Suprapubic skin (tissue), 4 donors: ENCODE measurements at places on chromosomes 7 and 10. TPM values are rescaled to one million over a fixed set of nuclear protein-coding genes. Genes with fewer than 3 reads are reported as not detected.
A peak's percentile ranks its signal among the peaks of the same experiment; 100 is the strongest.

GRCh38 chr10:86368046-86368445 lies 1.5 kb upstream of the GRID1 start:
- DNase-seq: peak; percentile 60

DNA sequence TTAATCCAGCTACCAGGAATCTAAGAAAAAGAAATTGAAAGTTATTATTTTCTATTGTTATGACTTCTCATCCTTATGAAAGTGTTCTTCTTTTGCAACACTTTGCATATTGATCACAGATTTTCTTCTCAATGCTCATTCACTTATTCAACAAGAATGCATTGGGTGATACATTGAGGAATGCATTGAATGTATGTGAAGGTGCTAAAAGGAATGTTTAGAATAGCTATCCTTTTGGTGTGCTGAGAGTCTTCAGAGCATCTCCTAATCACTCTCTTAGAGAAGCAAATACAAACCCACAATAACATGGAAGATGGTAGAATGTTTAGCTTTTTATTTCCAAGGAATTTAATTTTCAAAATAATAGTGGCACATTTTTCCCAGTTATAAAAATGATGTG lies 122.1 kb upstream of the KMT2E start:
- DNase-seq: no peak

DNA sequence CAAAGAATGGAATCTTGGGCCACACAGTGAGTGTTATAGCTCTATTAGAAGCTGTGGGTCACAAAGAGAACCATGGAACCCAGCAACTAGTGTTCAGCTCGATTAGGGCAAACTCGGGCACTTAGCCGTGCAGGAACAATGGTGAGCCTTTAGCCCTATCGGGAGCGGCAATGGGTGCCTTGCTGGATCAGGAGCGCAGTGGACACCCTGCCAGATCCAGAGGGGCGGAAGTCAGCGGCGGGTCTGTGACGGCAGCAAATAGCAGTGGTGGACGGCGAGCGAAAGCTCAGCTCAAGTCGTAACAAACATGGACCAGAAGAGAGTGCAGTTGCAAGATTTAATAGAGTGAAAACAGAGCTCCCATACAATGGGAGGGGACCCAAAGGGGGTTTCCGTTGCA lies 43.9 kb upstream of the NRG3 start:
- DNase-seq: no peak

DNA sequence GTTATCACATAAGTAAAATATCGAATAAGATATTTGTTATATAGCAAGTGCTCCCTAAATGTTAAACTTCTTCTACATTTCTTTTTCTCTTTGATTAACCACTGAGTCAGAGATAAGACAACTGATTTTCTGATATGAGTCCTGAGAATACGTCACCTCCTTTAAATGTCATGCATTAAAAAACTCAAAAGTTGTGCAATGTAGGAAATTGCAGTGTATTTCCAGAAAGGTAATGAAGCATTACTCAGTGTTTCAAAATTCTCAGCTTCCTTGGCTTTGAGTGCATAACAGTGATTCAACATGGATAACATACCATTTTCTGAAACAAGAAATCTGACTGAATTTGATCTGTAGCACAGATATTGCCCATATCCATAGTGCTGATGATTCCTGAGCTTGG lies 155.8 kb downstream of the BMPER start:
- no peak for DNase-seq

- no peak for DNase-seq
Observed at GRCh38 chr7:49791088-49791741, 17.8 kb downstream of the VWC2 start.

GRCh38 chr7:140649556-140650205 lies 9.1 kb upstream of the DENND2A start:
- peak; percentile 26 for DNase-seq

DNA sequence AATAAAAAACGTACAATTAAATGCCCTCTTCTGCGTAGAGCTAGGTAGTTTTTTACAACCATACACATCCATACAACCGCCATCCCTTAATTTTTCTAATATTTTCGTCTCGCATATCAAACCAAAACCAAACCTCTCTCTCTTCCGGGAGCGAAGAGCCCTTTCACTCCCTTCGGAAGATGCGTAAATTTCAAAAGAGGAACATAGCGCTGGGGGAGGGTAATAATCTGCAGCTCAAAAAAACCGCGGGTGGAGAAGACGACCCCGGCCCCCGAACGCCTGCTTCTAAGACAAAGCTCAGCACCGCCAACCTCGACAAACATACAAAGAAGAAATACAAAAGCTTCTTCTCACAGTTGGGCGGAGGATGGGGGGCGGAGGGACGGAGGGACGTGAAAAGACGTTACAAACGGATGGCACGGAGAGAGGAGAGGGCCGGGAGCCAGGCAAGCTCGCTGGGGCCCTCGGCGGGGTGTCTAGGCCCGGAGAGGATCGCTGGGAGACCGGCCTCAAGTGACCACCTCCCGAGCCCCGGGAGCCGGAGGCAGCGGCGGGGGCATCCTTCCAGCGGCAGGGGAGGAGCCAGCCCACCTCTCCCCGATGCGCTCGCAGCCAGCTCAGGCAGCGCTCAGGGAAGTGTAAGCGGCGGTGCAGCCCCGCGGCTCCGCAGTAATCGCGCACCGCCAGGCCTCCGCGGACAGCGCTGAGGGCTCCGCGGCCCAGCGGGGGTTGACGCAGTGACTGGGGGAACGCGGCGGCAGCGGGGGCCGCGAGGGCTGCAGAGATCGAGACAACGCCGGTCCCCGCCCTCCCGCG lies 851 bp downstream of the MKRN1 start:
- peak; percentile 79 for DNase-seq

DNA sequence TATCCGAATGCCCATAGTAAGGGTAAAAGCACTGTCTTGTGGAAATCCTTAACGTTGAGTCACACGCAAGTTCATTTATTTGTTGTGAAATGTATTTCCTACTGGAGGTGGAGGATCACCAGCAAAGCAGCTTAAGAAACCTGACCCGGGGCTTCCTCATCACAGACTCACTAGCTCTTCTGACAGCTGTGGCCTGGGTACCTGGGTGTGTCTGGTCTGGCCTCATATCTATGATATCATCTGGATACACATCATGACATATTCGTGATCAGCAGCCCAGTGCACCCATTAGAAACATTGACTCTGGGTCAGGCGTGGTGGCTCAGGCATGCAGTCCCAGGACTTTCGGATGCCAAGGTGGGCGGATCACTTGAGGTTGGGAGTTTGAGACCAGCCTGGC lies 8.8 kb downstream of the DRGX start:
- DNase-seq: peak; percentile 54

- DNase-seq: no peak
Observed at GRCh38 chr10:77744245-77744644, 106.6 kb upstream of the KCNMA1 start.

GRCh38 chr7:107980171-107980570 lies 22.8 kb downstream of the LAMB1 start:
- no peak for DNase-seq

GRCh38 chr7:150753239-150753638 lies 16.0 kb downstream of the GIMAP5 start:
- no peak for DNase-seq

DNA sequence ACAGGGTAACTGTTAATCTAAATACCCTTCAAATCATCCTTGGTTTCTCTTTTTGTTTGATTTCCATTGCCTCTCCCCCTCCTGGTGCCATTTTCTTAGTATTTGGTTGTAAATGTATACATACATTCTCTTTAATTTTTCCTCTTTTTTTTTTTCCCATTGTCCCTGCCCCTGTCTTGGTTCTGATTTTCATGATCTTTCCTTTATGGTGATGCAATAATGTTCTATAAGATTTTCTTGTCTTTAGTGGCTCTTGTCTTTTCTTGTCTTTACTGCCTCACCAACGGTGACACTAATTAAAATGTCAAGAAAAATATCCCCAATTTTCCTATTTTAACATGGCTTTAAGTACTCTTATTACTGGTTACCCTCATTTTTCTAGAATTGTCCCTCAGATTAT lies 135.9 kb upstream of the POT1 start:
- no peak for DNase-seq

DNA sequence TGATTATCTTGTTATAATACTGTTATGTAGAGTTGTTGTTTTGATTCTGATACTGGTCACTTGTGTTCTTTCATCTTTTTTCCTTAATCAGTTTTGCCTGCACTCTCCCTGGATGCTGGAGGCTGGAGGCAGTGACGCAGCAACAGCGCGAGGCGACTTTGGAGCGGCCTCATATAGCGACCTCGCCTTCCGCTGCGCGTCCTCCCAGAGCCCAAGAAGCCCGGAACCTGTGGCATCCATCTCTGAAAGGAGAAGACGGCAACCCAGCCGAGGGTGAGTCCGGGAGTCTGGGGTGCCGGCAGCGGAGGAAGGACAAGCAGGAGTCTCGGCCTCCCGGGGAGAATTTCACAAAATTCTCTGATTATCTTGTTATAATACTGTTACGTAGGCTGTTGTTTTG lies 161.2 kb downstream of the ZNF33B start:
- DNase-seq: no peak

GRCh38 chr10:90674928-90675327 lies 182.9 kb downstream of the HTR7 start:
- DNase-seq: no peak

- DNase-seq: no peak
Observed at GRCh38 chr7:141001546-141001945, 13.2 kb downstream of the MRPS33 start.

DNA sequence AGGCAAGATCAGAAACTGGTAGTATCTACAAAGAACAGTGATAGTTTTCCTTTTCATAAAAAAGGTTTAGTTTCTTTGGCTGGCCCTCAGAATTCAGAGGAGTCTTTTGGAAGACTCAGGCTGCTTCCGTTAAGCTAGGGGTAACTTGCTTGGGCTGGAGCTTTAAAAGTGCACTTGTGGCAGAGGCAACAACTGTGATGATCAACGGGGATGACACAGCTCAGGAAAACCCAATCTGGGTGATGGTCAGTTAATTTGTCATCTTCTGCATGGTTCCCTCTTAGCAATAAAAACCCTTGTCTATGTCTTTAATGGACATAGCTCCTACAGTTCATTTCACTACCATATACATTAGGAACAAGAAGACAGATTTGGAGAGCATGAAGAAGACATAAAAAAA lies 46.7 kb downstream of the SGMS1 start:
- no peak for DNase-seq

DNA sequence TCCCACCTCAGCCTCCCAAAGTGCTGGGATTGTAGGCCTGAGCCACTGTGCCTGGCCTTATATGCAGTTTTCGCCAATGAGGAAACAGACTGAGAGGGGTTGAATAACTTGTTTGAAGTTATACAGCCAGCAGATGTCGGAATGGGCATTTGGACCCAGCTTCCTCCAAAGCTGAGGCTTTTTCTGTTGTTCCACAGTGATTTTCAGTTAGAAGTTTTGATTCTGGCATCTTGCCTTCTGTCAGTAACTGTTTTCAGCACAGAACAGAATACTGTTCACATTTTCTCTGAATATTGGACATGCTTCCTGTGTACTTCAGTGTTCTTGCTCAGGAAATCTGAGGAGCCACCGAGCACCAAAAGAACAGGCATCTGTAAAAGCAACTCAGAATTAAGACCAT lies 287.2 kb downstream of the CAMK1D start:
- no peak for DNase-seq

- DNase-seq: no peak
Observed at GRCh38 chr10:58089739-58090138, 178.0 kb downstream of the IPMK start.

DNA sequence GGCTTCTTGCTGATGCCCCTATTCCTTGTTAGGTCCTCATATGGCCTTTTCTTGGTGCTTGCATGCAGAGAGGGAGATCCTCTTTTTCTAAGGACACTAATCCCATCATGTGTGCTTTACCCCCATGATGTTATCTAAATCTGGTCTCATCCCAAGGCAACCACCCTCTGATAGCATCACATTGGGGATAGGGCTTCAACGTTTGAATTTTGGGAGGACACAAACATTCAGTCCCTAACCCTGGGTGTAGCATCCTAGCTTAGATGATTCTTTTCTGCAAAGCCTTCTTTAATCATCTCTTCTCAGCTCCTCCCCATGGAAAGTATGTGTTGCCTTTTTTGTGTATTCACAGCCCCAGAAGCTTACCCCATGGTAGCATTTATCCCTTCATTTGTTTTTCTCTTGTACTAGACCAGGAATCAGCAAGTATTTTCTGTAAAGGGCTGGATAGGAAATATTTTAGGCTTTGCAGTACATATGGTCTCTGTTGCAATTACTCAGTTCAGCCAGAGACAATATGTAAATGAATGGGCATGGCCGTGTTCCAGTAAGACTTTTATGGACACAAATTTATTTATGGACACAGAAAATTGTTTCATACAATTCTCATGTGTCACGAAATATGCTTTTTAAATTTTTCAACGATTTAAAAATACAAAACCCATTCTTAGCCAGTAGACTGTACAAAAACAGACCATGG lies 101.5 kb upstream of the CSTF2T start:
- DNase-seq: no peak

- no peak for DNase-seq
Observed at GRCh38 chr7:46685051-46685450, 764.0 kb upstream of the IGFBP3 start.

DNA sequence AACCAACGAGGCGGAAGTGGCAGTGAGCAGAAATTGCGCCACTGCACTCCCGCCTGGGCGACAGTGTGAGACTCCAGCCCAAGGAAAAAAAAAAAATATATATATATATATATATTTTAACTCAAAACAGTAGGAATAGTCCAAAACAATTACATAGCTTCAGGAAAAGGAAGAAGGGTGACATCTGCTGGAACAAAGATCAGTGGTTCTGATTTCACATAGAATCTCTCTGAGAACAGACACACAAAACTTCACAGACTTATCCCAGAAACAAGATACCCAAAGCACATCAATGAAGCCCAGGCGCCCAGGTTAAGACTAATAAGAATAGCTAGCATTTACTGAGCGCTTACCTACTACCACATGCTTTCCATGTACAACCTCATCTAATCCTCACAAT lies 45.0 kb downstream of the DNMBP start:
- no peak for DNase-seq

DNA sequence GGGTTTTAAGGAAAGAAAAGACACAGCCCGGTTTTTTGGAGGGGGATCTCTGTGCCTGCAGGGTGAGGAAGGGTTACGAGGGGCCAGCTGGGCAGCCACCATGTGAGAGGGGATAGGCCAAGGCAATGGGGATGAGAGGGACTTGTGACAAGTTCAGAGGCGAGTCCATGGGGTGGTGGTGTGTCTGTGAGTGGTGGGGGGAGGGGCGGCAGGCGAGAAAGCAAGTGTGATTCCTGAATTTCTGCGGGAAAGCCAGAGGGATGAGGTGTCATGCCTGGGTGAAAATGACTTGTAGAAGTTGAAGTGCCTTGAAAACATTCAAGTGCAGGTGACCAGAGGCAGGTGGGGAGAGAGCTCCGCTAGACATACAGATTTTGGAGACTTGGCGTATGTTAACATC lies 61.0 kb upstream of the RNF32 start:
- no peak for DNase-seq

The IL2RA gene
- not detected for total RNA-seq

The LLCFC1 gene
- total RNA-seq: not detected

The CYP26C1 gene
- not detected for total RNA-seq

The CREB5 gene
- 11.3 TPM for total RNA-seq

The RNF32 gene
- 0.32 TPM for total RNA-seq

The GNGT1 gene
- total RNA-seq: not detected

The SEPHS1 gene
- total RNA-seq: 31.6 TPM

The FBXO24 gene
- 0.47 TPM for total RNA-seq

The HMX2 gene
- total RNA-seq: not detected

The NPC1L1 gene
- not detected for total RNA-seq

The AKR1C4 gene
- total RNA-seq: not detected

The PRSS37 gene
- not detected for total RNA-seq

The ADRB1 gene
- 1.4 TPM for total RNA-seq

The HTR5A gene
- not detected for total RNA-seq

The H2BK1 gene
- total RNA-seq: not detected

The PPP1R3C gene
- total RNA-seq: 4.8 TPM

The FANK1 gene
- total RNA-seq: 4.1 TPM

The SAP25 gene
- total RNA-seq: not detected

The UNCX gene
- total RNA-seq: not detected
